ENCODE measurements at places on chromosomes 3 and 15.

GRCh38 chr3:68089572-68090011 lies 435.2 kb upstream of the SUCLG2 start:
- no peak for DNase-seq

DNA sequence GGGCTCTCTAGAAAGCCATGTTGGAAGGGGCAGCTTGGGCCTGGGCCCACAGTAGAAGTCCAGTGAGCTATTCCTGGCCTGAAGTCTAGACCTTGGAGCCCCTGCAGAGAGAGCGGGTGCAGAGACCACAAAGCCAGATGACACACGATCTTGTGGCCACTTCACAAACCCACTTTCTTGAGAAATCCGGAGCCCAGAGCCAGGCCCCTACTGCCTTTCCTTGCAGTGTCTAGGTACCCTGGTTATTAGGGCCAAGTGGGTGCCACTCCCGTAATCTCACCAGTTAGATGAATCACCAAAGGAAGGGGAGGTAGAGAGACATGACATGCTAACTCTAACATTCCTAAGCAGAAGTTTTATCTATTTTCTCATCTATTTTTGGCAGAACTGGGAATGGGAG lies 72.5 kb upstream of the ADAMTSL3 start:
- no peak for DNase-seq

GRCh38 chr3:464255-464654 lies 267.7 kb downstream of the CHL1 start:
- DNase-seq, result no peak

GRCh38 chr3:110956081-110956480 lies 115.5 kb upstream of the NECTIN3 start:
- DNase-seq, result no peak

DNA sequence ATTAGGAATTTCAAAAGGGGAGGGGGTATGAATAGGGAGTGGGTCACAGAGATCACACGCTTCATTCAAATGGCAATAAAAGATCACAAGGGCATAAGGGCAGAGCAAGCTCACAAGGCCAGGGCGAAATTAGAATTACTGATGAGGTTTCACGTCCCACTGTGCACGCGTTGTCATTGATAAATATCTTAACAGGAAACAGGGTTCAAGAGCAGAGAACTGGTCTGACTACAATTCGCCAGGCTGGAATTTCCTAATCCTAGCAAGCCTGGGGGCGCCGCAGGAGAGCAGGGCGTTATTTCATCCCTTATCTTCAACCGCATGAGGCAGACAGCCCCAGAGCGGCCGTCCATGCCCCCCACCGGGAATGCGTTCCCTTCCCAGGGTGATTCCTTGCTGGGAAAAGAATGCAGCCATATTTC lies 18.1 kb upstream of the SMCO1 start:
- DNase-seq, result no peak

GRCh38 chr3:12957339-12957738 lies 115.9 kb downstream of the IQSEC1 start:
- DNase-seq, result no peak

DNA sequence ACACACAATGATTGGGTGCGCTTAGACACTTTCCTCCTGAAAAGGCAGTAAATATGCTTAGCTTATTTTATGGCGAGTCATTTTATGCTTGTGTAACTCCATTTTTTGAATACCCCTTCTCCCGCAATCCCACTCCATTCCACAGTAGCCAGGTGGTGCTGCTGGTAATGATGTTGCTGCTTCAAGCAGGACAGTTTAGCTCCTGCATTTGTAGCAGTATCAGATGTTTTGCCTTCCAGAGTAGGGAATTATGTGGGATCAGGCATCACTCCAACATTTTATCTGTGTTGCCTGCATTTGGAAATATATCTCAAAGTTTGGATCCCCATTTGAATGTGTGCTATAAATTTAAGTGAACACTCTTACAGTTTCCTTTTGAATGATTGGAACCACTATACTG lies 302.1 kb upstream of the SGO1 start:
- DNase-seq, result no peak

- no peak for DNase-seq
Measured at GRCh38 chr3:76063811-76064210, 278.5 kb upstream of the ZNF717 start.

DNA sequence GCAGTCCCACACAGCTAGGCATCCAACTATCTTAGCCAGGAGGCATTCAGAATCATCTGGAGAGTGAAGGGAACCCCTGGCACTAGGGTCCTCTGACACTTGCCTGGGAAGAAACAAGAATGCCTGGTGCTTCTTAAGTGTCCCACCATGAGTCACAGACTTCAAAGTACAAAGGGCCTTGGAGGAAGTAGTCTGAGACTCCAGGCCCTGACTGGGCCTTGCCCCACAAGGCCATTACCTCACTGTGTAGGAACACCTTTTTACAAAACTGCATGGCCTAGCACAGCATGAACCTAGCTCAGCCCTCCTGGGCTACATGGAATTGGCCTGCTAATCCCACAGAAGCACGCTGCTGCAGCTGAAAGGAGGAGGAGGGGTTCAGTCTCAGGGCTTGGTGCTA lies 104.5 kb upstream of the SLCO2A1 start:
- DNase-seq, result no peak

DNA sequence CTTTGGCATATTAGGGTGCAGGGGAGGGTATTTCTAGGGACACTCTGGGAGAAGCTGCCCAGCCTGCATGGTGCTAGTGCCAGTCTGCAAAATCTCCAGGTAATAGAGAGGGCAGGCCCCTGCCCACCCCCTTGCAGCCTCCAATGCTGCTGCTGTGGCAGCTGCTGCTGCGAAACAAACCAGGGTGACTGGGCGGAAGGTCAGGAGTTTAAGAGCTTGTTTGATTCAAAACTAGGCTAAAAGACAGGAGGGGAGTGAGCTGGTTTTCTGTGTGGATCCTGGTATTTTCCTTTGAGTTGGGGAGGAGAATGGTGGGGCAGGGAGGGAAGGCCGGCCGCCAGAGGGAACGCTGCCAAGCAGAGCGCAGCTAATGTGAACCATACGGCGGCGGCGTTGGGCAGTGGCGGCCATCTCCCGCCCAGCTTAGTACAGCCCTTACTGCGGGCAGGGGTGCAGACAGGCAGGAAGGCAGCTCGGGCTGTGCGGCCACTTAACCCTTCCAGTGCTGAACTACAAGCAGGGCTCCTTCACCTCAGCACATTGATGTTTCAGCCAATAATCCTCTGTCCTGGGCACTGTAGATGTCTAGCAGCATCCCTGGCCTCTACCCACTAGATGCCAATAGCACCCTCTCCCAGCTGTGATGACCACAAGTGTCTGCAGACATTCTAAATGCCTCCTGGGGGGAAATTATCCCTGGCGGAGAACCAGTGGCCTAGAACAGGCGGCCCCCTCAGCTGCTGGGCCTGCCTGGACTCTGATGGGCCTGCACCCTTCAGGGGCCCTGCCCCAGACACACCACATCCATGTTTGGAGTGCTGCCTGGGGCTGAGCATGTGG lies 125.7 kb downstream of the EEFSEC start:
- no peak for DNase-seq

DNA sequence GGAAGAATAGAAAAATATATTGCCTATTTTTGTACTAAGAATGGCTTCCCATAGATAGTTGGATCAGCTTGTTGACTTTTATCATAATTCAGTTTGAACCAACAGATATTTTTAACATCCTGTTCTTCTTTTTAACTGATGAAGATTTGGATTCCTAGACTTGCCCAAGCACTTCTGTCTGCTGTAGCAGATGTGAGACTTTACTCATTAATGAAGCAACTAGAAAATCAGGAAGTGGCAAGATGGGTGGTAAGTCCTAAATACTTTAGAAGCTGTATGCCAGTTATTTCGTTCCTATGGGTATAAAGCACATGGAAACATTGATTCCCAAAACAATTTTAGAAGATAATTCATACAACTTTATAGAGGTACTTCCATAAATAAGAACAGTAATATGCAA lies 8.4 kb downstream of the PIGB start:
- no peak for DNase-seq

DNA sequence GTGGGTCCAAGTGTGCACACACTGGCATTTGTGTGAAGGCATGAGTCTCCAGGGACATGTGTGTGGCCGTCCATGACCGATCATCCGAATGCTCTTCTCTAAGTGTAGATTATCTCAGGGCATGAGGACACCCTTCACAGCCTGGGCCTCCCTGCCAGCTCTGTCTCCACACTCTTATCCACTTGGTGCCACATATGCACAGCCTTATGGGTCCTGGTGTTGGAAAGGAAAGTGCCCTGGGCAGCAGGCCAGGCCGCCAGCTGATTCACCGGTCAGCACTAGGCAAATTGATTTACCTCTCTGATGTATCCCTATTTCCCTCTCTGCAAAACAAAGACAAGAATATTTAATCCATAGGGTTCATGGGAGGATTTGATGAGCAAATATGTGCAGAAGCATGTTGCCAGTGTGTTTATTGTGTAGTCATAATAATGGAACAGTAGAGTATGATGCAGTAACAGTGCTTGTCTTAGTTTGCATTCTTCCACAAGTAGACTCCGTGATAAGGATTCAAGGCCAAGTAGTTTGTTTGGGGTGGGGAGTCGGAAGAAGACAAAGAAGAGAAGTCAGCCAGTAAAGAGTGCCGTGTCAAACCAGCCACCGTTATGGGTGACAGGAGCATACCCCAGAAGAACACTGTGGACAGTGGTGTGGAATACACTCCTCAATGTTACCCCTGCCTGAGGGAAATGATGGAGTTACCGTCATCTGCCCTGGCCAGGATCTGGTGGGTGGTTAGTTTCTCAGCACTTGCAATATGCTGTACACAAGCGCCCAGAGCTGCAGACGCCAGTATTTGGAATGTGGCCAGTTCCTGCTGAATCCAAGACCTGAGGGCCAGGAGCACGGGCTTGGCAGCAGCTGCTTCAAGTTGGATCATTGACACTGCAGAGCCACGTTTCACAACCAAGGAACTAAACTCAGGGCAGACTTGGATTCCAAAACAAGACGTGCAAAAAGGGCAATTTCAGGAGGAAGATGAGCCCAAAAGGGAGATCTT lies 85.1 kb downstream of the MTHFS start:
- no peak for DNase-seq

- no peak for DNase-seq
Measured at GRCh38 chr15:79769933-79770759, 126.7 kb downstream of the MTHFS start.

DNA sequence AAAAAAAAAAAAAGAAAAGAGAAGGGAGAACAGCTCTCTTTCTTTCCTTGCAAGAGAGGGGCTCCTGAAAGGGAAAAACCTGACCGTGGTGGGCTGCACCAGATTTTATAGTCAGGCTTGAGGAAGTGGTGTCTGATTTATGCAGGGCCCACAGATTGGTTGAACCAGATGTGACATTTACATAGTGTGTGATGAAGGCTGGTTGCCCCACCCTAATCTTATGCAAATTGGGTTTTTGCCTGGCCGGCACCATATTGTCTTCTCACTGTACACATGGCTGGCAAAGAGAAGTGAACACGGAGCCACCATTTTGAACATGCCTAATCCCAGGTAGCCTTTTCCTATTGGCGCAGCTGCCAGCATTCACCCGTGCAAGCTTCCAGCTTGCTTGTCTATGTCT lies 154.4 kb downstream of the OXSM start:
- DNase-seq, result no peak

DNA sequence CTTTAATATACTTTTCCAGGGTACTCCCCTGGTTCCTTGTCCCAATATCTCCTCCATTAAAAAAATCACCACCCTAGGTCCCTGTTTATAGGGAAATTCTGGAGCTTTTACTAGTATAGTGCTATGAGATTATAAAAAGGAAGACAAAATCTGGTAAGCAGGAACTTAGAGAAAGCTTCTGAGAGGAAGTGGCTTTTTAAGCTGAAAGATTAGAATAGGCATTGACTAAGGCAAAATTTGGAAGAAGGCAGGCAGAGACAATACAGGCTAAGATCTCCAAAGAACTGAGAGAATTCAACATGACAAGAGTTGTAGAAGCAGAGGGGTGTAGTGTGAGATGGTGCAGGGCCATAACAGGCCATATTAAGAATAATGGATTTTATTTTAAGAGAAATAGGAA lies 25.8 kb downstream of the SGO1 start:
- no peak for DNase-seq

DNA sequence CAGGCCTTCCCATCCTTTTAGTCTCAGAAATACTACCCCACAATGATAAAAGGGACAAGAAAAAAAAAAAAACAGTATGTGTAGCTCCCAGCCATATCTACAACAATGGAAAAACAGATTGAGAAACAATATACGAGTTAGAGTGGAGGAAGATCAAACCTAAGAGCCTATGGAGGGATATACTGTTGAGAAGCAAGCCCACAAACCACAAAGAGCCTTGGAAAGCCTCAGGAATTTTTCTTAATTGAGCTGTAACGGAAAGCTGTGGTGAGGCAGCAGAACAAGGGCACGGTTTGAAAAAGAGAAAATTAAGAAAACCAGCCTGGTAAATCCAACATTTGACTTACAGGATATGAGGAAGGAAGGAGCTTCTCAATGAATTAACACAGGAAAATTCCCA lies 21.4 kb downstream of the KPNA1 start:
- no peak for DNase-seq

DNA sequence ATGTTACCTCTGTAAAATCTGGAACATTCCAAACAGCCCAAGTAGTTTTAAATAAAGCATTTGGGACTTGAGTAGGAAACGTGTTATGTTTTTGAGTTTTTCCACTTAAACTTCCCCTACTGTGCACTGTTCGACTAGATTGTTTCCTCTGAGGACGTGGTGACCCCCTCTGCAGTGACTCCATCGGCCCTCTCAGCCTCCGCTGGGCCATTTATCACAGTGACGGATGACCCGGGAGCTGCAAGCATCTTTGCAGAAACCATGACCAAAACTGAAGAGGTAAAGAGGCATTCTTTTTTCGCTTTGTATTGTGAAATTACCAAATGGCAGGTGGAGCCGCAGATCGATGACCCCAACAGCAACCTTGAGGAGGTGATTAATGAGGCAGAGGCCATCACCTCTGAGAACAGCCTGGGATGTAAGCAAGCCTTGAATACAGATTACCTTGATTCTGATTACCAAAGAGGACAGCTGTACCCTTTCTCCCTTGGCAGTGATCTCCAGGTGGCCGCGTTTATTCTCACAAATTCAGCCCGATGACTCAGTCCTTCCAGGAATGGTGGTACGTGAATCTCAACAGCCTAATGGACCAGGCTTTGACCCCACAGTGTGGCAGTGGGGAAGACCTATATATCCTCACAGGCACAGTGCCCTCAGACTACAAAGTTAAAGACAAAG lies 79.1 kb upstream of the FAN1 start:
- no peak for DNase-seq

DNA sequence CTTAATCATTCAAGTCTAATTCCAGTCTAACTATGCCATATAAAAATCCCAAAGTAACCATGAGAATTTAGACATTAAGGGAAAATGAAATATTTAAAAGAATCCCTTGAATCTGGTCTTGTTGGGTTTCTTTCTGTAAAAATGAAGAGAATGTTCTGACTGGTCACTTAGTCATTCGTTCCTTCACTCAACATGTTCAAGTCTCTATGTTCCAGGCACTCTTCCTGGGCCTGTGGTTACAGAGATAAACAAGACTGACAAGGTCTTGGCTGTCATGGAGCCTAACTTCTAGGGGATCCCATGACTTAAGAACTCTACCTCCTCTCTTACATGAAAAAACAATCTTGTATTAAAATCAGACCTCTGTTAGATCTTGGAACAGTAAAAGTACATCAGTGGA lies 638.6 kb upstream of the TBL1XR1 start:
- DNase-seq, result no peak
